ENCODE measurements at places on chromosomes 12 and 14.

GRCh38 chr12:11749943-11750690, 100.6 kb downstream of the ETV6 start:
- no peak for DNase-seq

DNA sequence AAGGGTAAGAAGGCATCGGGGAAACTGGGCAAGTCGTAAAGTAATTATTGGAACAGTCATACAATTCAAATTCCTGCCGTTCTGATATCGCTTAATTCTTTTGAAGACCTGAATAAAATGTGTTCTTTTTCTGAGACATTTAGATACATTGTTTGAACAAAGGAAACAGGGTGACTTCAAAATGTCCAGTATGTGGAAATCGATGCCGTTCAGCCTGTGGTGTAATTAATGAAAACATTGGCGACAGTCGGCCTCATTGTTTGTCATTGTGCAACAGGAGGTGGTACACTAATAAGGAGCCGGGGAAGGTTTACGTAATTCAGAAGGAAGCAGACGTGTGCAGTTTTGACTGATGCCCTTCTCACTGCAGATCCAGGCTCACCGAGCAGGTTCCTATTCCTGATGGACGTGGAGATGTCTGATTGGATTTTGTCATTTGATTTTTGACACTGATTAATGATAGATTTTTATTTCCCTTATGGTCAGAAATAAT, 92.7 kb downstream of the BORCS5 start:
- no peak for DNase-seq

DNA sequence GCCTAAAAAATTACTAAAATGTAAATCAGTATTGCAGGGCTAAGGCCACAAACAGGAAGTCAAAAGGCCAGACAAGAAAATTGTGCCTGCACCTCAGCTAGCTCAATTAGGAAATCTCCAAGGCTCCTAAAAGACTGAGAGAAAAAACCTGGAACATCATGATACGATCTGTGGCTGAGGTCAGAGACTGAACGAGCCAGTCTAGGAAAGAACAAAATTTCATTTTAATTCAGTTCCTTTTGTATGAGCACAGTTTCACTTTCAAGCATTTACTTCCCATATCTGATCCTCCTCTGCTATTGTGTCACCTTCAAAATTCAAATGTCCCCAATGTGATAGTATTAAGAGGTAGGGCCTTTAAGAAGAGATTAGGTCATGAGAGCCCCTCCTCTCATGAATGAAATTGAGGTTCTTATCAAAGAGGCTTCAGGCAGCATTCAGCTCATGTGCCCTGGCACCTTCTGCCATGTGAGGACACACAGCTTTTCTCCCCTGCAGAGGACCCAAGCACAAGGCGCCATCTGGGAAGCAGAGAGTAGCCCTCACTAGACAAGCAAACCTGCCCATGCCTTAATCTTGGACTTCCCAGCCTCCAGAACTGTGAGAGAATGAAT, 14.8 kb downstream of the PRKAB1 start:
- DNase-seq, result no peak

GRCh38 chr12:4240161-4240783, 33.3 kb upstream of the CCND2 start:
- no peak for DNase-seq

DNA sequence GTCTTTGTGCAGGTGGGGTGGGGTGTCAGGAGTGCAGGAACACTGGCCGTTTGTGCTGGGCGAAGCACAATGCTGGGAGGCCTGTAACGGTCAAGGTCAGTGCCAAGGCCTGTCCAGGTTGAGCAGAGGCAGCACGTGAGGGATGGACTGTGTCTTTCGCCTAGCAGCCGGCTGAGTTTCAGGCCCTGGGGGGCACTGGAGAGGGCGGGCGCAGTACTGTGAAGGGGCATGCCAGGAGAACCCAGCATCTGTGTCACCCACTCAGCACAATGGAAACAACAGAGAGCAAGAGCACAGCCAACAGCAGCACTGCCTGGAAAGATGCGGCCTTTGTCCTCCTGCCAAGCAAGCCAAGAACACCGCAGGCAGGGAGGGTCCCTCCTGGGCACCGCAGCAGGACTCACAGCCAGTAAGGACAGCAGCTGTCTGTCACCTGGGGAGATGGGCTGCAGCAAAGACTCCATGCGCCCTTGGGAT, 25.2 kb downstream of the SLC25A47 start:
- no peak for DNase-seq

GRCh38 chr12:3296409-3296701, 194.6 kb upstream of the PRMT8 start:
- no peak for DNase-seq
